ENCODE measurements at places on chromosomes 6 and 20.

DNA sequence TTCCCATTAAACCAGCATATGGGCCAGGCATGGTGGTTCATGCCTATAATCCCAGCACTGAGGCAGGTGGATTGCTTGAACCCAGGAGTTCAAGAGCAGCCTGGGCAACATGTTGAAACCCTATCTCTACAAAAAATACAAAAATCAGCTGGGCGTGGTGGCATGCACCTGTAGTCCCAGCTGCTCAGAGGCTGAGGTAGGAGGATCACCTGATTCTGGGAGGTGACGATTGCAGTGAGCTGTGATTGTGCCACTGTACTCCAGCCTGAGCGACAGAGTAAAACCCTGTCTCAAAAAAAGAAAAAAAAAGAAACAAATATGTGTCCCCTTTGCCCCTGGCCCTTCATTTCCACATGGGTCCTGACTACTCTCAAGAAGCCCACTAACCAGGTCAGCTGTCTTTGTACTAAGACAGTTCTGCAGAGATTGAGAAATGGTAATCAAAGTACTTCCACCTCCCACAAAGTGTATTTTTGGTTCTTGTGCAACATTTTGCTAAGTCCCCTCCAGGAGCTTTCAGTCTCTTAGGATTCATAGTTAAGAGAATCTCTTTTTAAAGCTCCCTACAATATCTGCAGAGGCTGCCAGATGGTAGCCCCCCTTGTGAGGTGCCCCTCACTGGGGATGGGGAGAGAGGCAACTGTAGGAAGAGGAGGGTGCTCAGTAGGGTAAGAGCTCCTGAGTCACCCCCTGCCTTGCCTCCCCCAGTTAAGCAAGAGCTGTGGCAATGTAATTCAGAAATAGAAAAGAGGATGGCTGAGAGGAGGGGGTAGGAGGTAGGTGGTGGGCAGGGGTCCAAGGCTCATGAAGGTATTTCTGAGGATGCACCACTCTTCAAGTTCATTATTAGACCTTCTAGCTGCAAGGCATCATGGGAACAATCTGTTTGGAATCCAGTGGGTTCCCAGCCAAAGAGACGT is 16.5 kb upstream of the WFDC2 start:
- no peak for DNase-seq
- peaks cover 5% of the 10 kb centered on the region for H3K27me3 ChIP-seq
- H3K27ac ChIP-seq: no peak overlapping the region
- no peak overlapping the region for H3K4me3 ChIP-seq

DNA sequence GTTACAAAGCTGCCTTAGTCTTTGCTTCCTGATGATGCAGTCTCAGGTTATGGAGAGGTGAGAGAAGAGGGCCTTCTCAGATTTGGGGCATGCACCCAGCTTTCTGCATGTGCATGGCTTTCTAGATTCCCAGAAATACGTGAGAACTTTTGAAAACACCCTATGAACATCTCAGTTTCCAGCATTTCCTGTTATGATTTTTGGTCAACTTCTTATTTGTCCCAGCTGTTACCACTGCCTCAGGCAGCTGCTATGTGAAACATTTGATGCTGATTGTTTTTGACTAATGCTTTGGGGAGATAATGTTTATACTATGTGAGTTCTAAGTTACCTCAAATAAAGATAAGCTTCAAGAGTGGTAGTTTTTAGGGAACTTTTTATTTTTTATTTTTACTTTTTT is 9.5 kb upstream of the SNAP25 start:
- no peaks in the 10 kb centered on the region for H3K36me3 ChIP-seq
- peaks cover 2% of the 10 kb centered on the region for H3K27me3 ChIP-seq
- H3K4me3 ChIP-seq: no peak overlapping the region
- no peak for DNase-seq

- no peak overlapping the region for H3K4me3 ChIP-seq
- H3K36me3 ChIP-seq: no peaks in the 10 kb centered on the region
- H3K27me3 ChIP-seq: no peaks in the 10 kb centered on the region
- no peaks in the 10 kb centered on the region for H3K4me1 ChIP-seq
- H3K27ac ChIP-seq: no peak overlapping the region
Measured at GRCh38 chr6:128368213-128368944, 152.0 kb downstream of the PTPRK start.

DNA sequence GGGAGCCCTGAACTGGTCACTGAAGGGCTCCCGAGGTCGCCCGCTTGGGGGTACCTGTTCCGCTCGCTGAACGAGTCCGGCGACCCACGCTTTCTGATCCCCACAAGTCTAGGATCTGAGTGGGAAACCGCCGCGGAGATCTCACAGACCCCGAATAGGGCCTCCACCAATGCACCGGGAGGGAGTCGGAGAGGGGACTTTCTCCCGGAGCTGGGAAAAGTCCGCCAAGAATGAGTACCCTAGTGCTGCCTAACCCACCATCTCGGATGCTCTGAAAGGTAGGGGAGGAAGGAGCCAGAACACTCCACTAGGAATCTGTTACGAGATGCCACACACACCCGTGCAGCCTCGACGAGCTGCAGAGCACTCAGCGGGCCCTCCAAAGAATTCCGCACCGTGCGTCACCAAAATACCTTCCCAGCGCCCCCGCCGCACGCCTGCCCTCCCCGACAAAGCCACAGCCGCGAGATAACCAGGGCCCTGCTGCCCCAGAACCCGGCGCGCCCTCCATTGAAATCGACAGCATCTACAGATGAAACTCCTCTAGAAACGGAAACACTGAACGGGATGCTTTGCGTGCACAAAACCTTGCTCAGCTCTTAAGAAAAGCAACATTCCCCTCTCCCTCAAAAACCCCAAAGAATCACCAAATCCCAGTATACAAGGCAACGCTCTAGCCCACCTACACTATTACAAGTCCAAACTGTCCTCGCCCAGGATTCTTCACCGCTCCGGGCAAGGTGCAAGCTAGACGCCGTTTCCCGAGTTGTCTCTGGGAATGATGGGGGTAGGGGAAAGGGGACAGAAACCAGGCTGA is 686 bp downstream of the COL12A1 start:
- H3K27me3 ChIP-seq: peaks cover 84% of the 10 kb centered on the region
- peak; percentile 75 for DNase-seq
- H3K27ac ChIP-seq: peak overlapping the region; percentile 57
- peak overlapping the region; percentile 74 for H3K4me3 ChIP-seq
- H3K36me3 ChIP-seq: peaks cover 1% of the 10 kb centered on the region
